ENCODE measurements at places on chromosomes 6 and 20.

DNA sequence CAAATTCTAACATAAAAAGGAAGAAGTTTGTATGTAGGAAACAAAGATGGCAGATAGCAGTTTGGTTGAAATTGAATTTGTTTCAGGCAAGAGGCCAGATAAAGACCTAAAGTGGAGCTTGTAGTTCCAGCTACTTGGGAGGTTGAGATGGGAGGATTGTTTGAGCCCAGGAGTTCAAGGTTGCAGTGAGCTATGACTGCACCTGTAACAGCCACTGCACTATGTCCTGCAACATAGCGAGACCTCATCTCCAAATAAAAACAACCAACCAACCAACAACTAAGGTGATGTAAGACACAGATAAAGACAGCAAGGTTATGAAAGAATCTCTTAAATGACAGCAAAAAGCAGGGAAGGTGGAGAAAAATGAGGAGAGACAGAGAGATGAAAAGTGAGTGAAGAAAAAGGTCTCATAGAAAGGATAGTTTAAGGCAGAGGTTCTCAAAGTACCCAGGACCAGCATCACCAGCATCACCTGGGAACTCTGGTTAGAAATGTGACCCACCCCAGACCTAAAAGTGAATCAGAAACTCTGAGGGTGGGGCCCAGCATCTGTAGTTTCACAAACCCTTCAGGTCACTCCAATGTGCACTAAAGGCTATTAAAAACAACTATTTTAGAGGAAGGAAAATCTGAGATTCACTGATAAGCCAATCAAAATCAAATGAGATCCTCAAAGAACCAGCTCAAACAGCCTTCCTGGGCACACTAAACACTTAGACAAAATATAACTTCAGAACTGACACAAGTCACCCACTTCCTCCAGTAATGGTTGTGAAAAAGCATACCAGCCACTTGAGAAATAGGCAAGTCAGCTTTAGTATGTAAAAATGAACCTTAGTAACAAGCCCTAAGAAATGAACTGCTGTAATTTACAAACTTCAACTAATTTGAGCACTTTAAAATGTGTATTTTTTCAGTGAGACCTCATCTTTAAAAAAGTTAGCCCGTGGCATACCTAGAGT, 57.6 kb downstream of the FAM184A start:
- no peak for DNase-seq

- DNase-seq: no peak
Measured at GRCh38 chr6:85449388-85449817, 480 bp upstream of the NT5E start.

- DNase-seq: no peak
Measured at GRCh38 chr6:123562264-123562663, 74.5 kb downstream of the TRDN start.

GRCh38 chr6:169158691-169159090, 95.0 kb downstream of the THBS2 start:
- DNase-seq: no peak

- no peak for DNase-seq
Measured at GRCh38 chr6:108610270-108610839, 49.6 kb downstream of the FOXO3 start.

- no peak for DNase-seq
Measured at GRCh38 chr20:51359401-51359800, 183.1 kb downstream of the NFATC2 start.

- DNase-seq: no peak
Measured at GRCh38 chr6:70312165-70312745, 9.4 kb upstream of the COL9A1 start.

GRCh38 chr6:158278004-158278403, 34.3 kb upstream of the TULP4 start:
- DNase-seq: no peak

DNA sequence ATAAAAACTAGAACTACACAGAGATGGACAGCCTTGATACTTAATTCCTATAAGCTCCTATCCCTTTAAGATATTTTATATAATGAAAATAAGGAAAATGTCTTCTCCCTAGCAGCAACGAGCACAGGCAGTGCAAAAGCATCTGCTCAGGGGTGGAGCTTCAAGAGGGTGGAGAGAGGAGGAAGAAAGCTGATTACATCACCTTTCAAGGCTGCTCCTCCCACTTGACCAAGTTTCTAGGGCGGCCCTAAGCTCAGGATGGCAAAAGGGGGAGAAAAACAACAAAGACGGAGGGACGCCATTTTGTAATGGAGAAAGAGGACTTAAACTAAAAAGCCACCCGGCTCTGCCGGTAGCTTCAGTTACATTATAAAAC, 2.2 kb downstream of the PPP1R10 start:
- peak; percentile 94 for DNase-seq

- DNase-seq: no peak
Measured at GRCh38 chr6:80725156-80725930, 618.9 kb downstream of the BCKDHB start.

- no peak for DNase-seq
Measured at GRCh38 chr6:72382602-72383529, 239.0 kb upstream of the KCNQ5 start.

DNA sequence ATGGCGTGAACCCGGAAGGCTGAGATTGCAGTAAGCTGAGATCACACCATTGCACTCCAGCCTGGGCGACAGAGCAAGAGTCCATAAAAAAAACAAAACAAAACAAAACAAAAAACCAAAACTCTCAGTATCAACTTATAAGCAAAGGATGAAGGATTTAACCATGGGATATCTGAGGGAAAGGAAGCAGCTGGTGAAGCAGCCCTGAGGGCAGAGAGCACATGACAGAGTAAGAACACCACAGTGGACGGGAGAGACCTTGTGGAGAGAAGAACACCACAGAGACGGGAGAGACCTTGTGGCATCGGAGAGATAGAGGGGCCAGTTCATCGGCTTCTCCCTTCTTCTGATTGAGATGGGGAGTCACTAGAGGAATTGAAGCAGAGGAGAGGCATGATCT, 697.2 kb downstream of the HDGFL1 start:
- DNase-seq: no peak

GRCh38 chr6:31609519-31610406, 5.3 kb upstream of the AIF1 start:
- no peak for DNase-seq

GRCh38 chr6:151911401-151911800, 103.9 kb downstream of the ESR1 start:
- no peak for DNase-seq

- no peak for DNase-seq
Measured at GRCh38 chr6:114888241-114888640, 545.4 kb upstream of the HS3ST5 start.

GRCh38 chr6:38348371-38348770, 291.4 kb downstream of the BTBD9 start:
- no peak for DNase-seq

GRCh38 chr6:51655517-51655916, 431.9 kb downstream of the PKHD1 start:
- no peak for DNase-seq

- DNase-seq: no peak
Measured at GRCh38 chr6:158068893-158069799, 87.5 kb downstream of the SYNJ2 start.

GRCh38 chr6:151121900-151122299, 117.9 kb upstream of the AKAP12 start:
- no peak for DNase-seq

- no peak for DNase-seq
Measured at GRCh38 chr20:654417-654750, 1.4 kb upstream of the SRXN1 start.

GRCh38 chr6:68710496-68710895, 75.4 kb downstream of the ADGRB3 start:
- DNase-seq: no peak

DNA sequence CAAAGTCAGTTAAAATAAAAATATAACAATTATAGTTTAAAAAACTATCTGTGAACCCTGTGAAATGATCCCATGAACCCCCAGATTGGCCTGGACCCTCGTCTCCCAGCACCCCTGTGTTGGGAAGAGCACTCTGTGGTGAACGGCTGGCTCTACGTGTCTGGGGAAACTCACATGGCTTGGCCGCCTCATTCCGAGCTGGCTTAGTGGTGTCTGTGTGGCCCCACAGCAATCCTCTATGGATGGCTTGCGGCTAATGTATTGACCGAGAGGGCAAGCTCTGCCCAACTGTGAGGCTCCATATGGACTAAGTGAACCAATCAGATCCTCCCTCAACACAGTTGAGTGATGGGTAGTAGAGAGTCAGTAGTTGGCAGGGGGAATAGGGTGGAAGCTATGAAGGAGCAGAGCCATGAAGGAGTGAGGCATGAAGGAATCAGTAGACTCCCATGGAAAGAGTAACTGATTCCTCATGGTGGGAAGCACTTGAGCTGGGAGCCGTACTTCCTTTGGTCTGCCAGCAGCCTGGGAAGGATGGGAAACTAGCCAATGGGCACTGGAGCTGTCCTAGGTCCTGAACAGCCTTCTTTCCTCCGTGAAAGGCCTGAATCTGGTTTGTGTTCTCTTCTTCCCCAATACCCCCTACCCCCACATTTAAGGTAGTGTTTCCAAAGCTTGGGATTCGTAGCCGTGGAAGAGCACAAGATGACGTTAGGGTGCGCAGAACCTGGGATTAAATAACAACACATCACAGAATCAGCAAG, 21.6 kb upstream of the ZNF831 start:
- no peak for DNase-seq

DNA sequence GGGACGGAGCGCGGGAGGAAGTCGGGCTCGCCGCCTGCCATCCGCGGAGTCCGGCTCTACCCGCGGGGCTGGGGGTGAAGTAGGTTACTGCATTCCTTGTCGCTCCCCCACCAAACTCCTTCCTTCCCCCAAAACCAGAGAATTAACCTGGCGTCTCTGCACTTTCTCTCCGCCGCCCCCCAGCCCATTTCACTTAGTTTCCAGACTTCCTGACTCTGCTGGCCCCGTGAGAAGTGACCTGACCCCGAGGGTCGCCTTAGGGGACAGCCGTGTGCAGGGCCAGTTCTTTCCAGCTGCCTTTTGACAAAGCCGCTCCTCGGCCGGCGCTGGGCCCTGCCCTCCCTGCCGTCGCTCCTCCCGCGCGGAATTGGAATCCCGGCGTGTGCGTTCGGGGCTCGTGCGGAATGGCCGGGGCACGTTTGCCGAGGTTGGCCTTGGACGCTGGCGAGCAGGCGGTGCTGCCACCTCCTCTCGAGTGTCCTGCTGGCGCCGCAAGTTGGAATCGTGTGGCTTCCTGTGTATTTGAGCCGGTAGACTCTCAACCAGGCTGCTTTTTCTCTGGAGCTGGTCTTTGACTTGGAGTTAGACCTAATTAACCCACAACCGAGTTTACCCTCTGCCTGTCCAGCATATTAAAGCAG, 650 bp downstream of the DCBLD1 start:
- no peak for DNase-seq
